Coronary artery (tissue), 2 donors: ENCODE measurements at places on chromosomes 11 and 22.

- no peak for DNase-seq
Observed at GRCh38 chr11:116396331-116396730, 376.5 kb downstream of the BUD13 start.

GRCh38 chr11:130979386-130979972 lies 63.2 kb upstream of the SNX19 start:
- DNase-seq: no peak

DNA sequence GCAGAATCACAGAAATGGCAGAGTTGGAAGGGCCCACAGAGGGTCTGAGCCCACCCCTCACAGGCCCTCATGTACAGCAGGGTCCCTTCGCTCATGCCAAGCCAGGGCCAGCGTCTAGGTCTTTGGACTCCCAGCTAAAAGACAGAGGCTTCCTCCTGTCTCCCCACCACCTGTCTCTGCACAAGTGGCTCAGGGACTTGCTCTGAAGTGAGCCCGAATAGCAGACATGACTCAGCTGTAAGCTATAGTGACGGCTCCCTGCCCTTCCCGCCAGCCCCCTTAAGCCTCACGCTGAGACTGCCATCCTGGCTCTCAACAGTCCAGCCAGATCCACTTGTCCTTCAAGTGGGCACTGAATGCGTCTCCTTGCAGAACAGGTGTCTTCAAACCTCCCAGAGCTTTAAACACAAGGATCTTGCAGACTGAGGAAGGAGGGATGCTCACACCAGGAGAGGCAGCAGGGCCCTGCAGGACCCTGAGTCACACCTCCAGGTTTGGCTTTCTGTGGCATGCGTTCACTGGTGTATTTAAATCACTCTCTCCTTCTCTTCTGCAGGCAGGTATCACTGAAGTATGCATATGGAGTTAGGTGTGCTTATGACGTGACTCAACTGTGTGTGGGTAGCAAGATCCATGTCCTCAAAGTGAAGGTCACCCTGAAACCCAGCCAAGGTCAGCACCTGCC lies 154.9 kb downstream of the CACNA1I start:
- peak; percentile 53 for DNase-seq

DNA sequence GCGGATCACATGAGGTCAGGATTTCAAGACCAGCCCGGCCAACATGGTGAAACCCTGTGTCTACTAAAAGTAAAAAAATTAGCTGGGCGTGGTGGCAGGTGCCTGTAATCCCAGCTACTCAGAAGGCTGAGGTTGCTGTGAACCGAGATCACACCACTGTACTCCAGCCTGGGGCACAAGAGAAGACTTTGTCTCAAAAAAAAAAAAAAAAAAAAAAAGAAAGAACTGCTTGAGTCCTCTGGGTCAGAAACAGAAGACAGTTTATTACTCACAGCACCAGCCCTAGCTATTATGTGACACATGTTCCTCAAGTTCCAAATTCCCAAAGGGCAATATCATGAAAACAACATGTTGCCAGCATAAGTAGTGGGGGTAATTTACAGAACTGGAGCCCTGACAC lies 1014.1 kb upstream of the RAG2 start:
- no peak for DNase-seq

DNA sequence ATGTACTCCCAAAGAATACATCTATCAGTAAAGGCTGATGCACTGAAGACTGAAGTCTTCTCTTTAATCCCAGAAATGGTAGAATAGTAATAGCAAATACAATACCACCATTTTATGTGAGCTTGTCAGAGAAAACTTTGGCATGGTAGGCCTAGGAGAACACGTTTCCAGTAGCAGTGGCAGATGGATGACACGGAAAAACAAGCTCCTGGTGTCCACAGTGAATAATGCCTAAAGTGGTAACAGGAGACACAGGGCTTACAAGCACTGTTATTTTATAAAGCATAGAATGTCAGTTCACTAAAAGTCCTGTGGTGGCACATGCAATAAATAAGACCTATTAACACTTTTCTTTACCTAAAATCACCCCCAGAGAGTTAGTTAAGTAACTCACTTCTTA lies 277.6 kb downstream of the TTC28 start:
- no peak for DNase-seq

- no peak for DNase-seq
Observed at GRCh38 chr11:128735935-128736605, 42.2 kb downstream of the FLI1 start.

GRCh38 chr11:12087075-12088004 lies 23.1 kb upstream of the MICAL2 start:
- no peak for DNase-seq

DNA sequence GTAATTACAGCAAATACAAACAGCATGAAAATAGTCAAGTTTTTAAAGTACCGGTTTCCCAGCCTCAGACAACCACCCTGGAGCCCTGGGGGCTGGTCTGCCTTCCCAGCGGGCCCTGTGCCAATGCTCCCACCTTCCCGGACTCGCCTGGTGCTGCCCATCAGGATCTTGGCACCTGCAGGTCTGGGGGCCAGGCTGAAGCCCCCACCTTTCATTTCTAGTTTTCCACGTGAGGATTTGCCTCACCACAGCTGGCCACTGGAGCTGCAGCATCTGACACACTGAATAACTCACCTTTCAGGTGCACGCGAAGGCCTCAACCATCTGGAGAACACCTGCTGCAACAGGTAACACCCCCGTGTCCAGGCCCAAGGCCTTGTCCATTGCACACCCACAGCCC lies 108.7 kb upstream of the THY1 start:
- DNase-seq: peak; percentile 54
